ENCODE measurements at places on chromosomes 3 and 15.

- DNase-seq: no peak
- H3K4me3 ChIP-seq: no peak overlapping the region
- no peak overlapping the region for H3K27ac ChIP-seq
- peaks cover 13% of the 10 kb centered on the region for H3K4me1 ChIP-seq
- H3K27me3 ChIP-seq: peaks cover 63% of the 10 kb centered on the region
These were observed 9.2 kb downstream of the GATA2 start for GRCh38 chr3:128483657-128484403.

DNA sequence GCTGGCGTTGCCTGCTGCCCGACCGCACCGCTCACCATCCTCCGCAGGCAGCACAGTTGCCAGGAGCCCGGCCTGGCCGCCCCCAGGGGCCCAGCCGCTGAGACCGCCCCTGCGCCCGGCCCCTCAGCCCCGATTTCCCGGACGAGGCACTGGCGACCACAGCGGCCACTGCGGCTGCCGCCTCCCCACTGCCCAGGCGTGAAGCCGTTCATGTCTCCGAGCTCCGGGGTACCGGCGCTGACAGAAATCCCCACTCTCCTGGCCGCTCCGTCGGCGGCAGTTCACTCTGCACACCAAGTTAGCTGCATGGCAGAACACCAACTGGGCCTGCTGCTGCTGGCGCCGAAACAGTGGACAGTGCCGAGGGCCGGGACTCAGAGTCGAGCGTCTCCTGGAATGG, 8.5 kb downstream of the SELENOT start:
- no peak overlapping the region for H3K27ac ChIP-seq
- peaks cover 44% of the 10 kb centered on the region for H3K36me3 ChIP-seq
- H3K4me1 ChIP-seq: peaks cover 61% of the 10 kb centered on the region
- H3K27me3 ChIP-seq: no peaks in the 10 kb centered on the region
- DNase-seq: no peak

- H3K27me3 ChIP-seq: peaks cover 7% of the 10 kb centered on the region
- H3K27ac ChIP-seq: peak overlapping the region; percentile 75
- H3K4me3 ChIP-seq: peak overlapping the region; percentile 86
- H3K36me3 ChIP-seq: peaks cover 41% of the 10 kb centered on the region
These were observed 1.4 kb downstream of the POLG start for GRCh38 chr15:89333011-89333860.

DNA sequence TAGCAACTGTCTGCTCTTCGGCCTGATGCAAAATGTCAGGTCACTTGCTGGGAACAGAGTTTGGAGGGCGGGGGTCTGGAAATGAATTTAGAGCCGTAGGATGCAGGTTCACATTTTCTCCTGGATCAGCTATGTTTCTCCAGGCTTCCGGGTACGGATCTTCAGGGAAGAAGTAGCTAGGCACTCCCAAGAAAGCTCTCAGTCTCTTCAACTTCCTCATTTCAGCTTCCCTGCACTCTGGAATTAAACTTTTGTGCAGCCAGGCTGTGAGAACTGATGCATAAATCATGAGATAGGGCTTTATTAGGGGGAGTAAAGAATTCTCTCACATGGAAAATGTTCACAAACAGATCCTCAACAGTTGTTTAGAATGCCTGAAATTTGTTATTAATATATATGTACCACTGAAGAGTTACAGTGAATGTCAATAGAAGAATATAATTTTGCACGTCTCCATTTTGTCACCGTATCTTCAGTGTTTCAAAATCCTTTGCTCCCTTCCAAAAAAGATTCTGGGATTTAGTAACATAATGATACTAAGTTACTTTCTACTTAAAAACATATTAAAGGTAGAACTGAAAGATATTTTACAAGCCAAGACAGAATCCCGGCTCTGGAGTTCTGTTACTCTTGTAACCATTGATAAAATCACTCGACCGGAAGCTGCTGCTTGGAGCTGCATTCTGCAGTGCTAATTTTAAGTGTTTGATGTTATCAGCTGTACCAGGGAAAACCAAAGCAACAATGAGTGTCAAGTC, 178.5 kb upstream of the P2RY1 start:
- H3K27ac ChIP-seq: no peak overlapping the region
- peaks cover 8% of the 10 kb centered on the region for H3K27me3 ChIP-seq
- peaks cover 11% of the 10 kb centered on the region for H3K4me1 ChIP-seq
- H3K36me3 ChIP-seq: no peaks in the 10 kb centered on the region

GRCh38 chr3:197733042-197733441, 3.7 kb downstream of the RUBCN start:
- peaks cover 15% of the 10 kb centered on the region for H3K36me3 ChIP-seq
- H3K27me3 ChIP-seq: no peaks in the 10 kb centered on the region
- peaks cover 33% of the 10 kb centered on the region for H3K4me1 ChIP-seq
- no peak overlapping the region for H3K4me3 ChIP-seq
- H3K27ac ChIP-seq: no peak overlapping the region

DNA sequence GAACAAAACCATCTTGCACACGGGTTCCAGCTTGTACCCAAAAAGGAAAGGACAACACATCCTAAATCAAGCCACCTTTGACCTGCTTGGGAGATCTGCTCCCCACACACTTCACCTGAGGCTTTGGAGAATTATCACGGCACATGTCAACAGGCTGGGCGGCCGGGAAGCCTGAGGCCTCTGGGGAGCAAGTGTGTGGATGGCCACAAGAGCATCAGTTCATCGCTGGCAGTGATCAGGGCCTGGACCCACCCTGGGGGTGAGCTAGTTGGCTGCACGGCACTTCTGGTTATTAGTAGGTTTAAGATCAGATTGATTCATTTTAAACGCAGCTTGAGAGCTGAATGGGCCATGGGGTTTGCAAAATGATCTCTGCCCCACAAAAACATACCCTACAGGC, 108.5 kb downstream of the CHSY1 start:
- H3K27ac ChIP-seq: no peak overlapping the region
- no peaks in the 10 kb centered on the region for H3K36me3 ChIP-seq
- DNase-seq: no peak
- peaks cover 2% of the 10 kb centered on the region for H3K27me3 ChIP-seq
- H3K4me1 ChIP-seq: peaks cover 19% of the 10 kb centered on the region

DNA sequence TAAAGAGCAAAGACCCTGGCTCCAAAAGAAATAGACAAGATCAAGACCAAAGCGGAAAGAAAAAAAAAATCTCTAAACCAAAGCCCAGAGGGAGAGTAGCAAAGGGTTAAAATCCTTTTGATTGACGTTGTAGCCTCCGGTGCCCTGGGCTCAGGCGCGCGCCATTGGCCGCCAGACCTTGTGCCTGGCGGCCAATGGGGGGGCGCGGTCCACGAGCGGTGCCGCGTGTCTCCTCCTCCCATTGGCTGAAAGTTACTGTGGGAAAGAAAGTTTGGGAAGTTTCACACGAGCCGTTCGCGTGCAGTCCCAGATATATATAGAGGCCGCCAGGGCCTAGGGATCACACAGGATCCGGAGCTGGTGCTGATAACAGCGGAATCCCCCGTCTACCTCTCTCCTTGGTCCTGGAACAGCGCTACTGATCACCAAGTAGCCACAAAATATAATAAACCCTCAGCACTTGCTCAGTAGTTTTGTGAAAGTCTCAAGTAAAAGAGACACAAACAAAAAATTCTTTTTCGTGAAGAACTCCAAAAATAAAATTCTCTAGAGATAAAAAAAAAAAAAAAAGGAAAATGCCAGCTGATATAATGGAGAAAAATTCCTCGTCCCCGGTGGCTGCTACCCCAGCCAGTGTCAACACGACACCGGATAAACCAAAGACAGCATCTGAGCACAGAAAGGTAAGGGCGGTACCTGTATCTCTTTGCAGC, at the start of gene HES1:
Gene HES1 (plus strand): TSS at position 343 of the 713 bp plus-strand sequence. CDS start 233 bp downstream, at position 576.
- H3K4me1 ChIP-seq: peaks cover 48% of the 10 kb centered on the region
- peak within 1 kb of the TSS; percentile 88 for H3K4me3 ChIP-seq
- peaks cover 6% of the 10 kb centered on the region for H3K36me3 ChIP-seq
- peaks cover 77% of the 10 kb centered on the region for H3K27me3 ChIP-seq

GRCh38 chr3:100268156-100268555, 7.4 kb downstream of the TBC1D23 start:
- peaks cover 16% of the 10 kb centered on the region for H3K4me1 ChIP-seq
- no peak overlapping the region for H3K27ac ChIP-seq
- H3K36me3 ChIP-seq: no peaks in the 10 kb centered on the region

- no peak overlapping the region for H3K27ac ChIP-seq
- peaks cover 5% of the 10 kb centered on the region for H3K27me3 ChIP-seq
- no peaks in the 10 kb centered on the region for H3K4me1 ChIP-seq
These were observed 162.6 kb downstream of the IL1RAP start for GRCh38 chr3:190676481-190676880.

DNA sequence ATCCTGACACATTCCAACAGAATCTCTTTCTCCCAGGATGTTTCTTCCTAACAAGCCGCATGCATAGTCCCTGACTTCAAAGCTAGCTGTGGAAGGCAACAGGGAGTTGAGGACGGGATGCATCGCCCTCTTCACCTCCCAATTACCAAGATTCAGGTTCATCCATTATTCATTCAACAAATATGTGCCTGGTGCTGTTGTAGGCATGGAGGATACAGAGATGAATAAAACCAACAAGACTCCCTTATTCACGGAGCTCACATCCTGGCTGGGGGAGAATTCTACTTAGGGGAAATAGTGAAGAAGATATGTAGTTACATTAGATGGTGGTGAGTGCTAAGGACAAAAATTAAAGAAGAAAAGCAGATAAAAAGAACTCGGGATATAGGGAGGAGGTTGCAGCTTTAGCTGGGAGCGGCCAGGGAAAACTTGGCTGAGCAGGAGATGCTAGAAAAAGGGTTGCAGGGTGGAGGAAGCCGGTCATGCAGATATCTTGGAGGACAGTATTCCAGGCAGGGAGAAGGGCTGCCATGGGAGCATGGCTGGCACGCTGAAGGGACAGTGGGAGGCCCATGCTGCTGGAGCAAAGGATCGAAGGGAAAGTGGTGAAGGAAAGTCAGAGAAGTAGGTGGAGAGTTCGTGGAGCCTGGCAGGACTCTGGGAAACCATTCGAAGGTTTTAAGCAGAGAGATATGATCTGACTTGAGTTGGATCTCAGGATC, 5.0 kb downstream of the ITGB5 start:
- H3K36me3 ChIP-seq: no peaks in the 10 kb centered on the region
- peaks cover 11% of the 10 kb centered on the region for H3K4me1 ChIP-seq
- no peak for DNase-seq
- peaks cover 45% of the 10 kb centered on the region for H3K27me3 ChIP-seq
- no peak overlapping the region for H3K27ac ChIP-seq

GRCh38 chr15:75749820-75750219, 37.2 kb upstream of the CSPG4 start:
- peaks cover 8% of the 10 kb centered on the region for H3K4me1 ChIP-seq
- no peaks in the 10 kb centered on the region for H3K36me3 ChIP-seq
- H3K4me3 ChIP-seq: no peak overlapping the region
- no peak for DNase-seq

DNA sequence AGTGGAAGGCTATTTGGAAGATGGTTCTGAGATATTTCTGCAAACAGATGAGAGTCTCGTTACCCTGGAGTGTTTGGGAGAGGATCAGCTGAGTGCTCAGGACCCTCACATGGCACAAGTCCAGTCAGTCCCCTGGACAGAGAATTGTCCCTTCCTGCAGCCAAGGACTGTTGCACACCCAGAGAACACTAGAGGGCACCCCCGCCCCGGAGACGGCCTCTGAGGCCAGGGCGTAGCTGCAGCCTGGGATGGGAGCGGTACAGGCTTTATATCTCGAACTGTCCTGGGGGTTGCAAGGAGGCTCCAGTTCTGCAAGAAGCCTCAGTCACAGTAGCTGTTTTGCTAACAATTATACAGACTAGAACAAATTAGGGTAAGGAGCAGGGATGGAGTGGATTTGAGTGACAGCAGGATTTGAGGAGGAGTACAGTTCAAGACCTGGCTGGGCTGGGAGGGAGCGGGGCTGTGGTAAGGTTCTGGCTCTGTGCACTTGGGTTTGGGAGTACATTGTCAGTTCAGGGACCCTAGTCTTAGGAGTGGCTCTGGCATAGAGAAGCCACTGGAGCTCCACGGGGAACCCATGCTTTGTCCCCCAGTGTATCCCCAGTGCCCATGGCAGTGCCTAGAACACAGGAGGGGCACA, 67.6 kb upstream of the HACD2 start:
- peak; percentile 21 for DNase-seq
- peaks cover 2% of the 10 kb centered on the region for H3K27me3 ChIP-seq
- H3K27ac ChIP-seq: no peak overlapping the region
- no peaks in the 10 kb centered on the region for H3K4me1 ChIP-seq
- H3K4me3 ChIP-seq: no peak overlapping the region
- no peaks in the 10 kb centered on the region for H3K36me3 ChIP-seq

DNA sequence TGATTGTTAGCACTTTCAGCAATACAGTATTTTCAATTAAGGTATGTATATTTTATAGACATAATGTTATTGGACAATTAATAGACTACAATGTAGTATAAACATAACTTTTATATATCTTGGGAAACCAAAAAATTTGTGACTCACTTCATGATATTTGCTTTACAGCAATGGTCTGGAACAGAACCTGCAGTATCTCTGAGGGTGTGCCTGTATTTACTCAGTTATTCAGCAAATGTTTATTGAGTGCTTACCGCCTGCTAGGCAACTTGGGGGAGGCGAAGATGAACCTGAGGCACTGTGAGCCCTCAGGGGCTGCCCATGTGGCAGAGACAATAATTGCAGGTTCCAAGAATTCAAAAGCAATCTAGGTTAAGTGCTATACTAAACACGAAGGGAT, 144.8 kb downstream of the GABRB3 start:
- DNase-seq: no peak
- no peak overlapping the region for H3K27ac ChIP-seq
- H3K27me3 ChIP-seq: no peaks in the 10 kb centered on the region

DNA sequence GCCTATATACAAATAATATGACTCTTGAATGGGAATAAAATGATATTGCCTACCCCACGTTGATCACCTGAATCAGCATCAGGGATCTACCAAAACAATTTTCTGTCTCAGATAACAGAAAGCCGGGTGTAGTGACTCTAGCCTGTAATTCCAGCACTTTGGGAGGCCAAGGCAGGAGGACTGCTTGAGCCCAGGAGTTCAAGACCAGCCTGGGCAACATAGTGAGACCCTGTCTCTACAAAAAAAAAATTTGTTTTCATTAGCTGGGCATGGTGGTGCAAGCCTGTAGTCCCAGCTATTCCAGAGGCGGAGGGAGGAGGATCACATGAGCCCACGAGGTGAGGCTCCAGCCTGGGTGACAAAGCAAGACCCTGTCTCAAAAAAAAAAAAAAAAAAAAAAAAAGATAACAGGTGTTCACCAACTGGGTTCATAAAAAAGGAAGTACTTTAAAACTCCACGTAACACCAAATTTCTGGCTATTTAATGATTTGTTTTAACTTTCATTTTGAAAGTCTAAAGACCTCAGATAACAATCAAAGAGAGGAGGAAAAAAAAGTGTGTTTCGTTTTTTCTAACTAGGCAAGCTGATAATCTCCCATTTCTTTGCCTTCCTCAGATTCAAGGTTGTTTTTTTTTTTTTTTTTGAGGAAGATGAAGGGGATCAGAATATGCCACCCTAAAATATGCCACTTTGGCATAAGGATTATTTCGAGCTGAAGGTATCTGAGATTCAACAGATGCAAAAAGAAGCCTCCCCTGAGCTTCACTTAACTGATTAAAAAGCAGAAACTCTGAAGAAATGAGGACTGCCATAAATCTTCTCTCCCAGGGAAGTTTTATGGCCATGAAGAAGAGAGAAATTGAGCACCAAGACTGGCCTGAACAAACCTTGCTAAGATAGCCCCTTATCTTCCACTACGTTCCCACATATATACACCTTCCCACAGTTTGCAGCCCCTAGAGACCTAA, 44.1 kb downstream of the TRANK1 start:
- H3K4me1 ChIP-seq: peaks cover 38% of the 10 kb centered on the region
- peaks cover 61% of the 10 kb centered on the region for H3K36me3 ChIP-seq
- peak overlapping the region; percentile 61 for H3K4me3 ChIP-seq
- DNase-seq: no peak
- peak overlapping the region; percentile 60 for H3K27ac ChIP-seq

Data from T-helper 2 cell treated with Interferon-gamma antibody and Interleukin-4, amounts not matched to agents 5 μg/mL and 100 μg/mL, for 36 hours (primary cell).